Omental fat pad (tissue), 4 donors: ENCODE measurements at places on chromosomes 7 and 10.

- no peak for DNase-seq
Measured at GRCh38 chr10:11373717-11374171, 237.7 kb downstream of the USP6NL start.

DNA sequence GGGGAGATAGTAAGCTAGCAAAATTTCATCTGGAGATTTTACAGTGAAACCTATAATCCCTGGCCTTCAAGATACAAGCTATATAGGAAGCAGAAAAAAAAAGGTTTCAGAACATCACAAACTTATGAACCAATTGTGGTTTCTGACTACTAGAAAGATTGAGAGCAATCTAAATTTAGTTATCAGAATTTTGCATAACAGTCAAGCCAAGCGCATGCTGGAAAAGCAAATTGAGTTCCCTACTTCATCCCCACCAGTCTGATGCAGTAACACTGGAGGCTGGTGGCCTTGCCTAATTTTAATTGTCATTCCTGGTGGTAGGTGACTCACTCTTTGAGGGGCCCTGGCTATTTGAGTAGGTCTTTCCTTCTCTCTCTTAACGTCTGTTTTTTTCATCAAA, 46.3 kb upstream of the ELMO1 start:
- no peak for DNase-seq

- no peak for DNase-seq
Measured at GRCh38 chr7:156935250-156935649, 14.3 kb upstream of the NOM1 start.

DNA sequence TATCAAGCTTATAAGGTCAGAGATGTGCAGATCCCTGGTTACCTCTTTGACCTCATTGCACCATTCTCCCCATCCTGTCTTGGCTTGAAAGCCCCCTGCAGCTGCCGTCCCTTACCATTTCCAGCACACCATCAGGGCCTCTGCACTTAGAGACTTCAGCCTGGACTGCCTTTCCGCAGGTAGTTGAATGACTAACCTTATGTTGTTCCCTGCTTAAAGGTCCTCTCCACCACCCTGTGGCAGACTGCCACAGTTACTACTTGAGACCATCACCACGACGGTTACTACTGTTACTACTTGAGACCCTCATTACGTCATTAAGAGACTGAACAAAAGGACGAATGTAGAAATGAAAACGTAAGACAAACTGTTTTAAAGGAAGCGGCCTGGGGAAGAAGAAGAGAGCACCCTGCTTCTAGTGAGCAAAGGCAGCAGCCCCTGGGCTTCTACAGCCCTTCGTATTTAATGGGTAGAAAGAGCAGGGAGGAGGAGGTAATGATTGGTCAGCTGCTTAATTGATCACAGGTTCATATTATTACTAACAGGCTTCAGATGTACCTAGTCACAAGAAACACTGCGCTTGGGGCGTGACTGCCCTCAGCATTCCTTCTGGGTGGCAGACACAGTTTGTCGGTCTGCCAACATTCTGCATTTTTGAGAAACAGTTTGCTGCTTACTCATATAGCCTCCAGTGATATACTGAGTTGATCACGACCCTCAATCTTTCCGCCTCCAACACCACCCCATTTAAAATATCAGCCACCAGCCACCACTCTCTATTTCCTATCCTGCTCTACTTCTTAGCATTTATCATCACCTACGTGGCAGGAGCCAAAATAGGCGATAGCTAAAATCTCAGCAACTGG, 74.1 kb upstream of the PARD3 start:
- DNase-seq, result no peak

DNA sequence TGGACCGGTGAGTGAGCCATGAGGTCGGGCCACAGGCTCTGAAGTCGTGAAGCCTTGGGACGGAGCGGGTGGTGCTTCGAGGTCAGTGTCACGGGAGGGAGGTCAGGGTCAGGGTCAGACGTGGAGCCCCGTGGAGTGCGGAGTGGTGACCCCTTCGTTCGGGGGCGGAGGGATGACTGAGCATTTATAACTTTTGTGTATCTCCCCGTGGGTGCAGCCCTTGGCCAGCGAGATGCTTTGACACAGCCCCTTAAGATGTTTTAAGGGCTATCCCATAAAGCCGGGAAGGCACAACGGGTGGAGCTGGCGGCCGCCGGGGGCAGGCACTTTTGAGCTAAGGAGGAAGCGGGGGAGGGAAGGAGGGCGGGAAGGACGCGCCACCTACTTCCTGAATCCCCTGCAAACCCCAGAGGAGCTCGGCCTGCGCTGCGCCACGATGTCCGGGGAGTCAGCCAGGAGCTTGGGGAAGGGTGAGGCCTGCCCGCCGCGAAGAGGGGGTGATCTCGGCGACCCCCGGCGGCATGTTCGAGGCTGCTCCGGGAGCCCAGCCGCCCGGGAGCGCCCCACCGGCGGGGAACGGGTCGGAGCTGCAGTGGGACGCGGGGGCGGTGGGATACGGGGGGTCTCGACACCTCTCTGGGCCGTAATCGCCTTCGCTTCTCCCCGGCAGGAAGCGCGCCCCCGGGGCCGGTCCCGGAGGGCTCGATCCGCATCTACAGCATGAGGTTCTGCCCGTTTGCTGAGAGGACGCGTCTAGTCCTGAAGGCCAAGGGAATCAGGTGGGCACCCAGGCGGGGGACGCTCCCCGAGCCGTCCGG, at the start of gene GSTO1:
GSTO1 (plus strand) TSS at position 400 of the 818 bp plus-strand sequence; CDS start at position 437, 37 bp downstream.
- peak; percentile 57 for DNase-seq

DNA sequence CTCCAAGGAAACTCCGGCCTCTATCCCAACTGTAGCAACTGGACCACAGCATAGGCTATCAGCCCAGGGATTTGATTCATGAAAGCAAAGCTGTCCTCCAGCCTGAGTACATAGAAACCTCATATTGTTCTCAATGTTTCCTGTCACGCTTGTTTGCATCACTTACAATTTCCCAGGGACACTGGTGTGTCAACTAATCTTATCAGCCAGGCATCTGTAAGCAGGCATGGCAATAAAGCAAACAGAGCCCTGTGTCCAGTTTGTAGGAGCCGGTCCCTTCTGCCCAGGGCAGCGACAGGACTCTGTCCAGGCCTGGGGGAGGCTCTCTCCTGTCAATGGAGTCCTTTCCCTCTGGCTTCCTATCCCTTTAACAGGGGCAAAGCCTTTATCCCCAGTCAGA, 23.0 kb upstream of the CDHR3 start:
- DNase-seq, result no peak

GRCh38 chr10:132914732-132915131, 27.6 kb downstream of the CFAP46 start:
- no peak for DNase-seq

GRCh38 chr7:12586271-12586670, 15.8 kb downstream of the SCIN start:
- no peak for DNase-seq

- DNase-seq, result peak; percentile 91
Measured at GRCh38 chr10:96089670-96090462, 40.2 kb upstream of the ZNF518A start.

DNA sequence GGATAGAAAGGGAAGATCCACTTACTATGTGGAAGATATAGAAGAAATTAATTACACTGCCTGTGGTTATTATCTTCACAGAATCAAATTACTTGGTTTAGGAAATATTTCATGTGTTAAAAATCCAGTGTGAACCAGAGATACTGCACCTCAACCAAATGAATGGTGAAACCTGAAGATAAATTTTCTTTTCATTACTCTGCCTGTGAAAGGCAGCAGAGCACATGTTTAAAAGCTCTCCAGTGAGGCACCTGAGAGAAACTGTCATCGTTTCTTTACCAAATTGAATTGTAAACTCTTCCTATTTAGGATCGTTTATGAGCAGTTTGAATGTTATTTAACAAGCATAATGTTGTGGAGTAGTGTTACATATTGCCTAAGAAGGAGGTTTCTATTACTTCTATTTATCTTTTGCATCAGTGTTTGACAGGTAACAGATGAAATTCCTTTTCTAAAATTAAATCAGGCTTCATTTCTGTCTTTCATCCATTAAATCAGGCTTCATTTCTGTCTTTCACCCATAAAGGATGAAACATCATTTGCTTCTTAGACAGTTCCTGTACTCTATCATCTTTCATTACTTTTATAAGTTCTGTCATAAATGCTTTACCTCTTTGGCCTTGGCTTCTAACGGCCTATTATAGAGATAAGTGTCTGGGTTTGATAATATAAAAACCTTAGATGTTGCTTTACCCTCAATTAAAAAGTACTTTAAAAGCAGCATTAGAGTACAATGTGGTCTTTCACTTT, 266.6 kb downstream of the NXPH1 start:
- no peak for DNase-seq

- DNase-seq, result no peak
Measured at GRCh38 chr7:120064565-120064964, 208.4 kb upstream of the KCND2 start.

DNA sequence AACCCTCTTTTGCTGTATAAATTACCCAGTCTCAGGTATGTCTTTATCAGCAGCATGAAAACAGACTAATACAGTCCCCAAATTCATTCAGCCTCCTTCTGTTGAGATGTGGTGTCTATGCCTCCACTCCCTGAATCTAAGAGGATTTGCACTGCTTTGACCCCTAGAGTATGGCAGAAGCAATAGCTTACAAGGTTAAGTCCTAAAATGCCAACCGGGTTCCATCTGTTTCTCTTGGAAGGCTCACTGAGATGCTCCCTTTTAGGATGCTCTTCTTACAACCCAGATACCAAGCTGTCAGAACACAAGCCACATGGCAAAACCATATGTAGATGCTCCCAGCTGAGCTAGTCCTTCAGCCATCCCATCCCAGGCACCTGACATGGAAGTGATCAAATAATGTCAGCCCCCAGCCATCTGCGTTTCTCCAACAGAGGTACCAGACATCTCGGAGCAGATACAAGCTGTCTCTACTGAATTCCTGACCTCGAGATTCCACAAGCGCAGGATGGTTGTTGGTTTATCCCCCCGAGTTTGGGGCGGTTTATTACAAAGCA, 20.2 kb downstream of the CALN1 start:
- no peak for DNase-seq
